ENCODE measurements at places on chromosomes 7 and 10. TPM values are rescaled to one million over a fixed set of nuclear protein-coding genes. Genes with fewer than 3 reads are reported as not detected.

The AQP1 gene
- 28.9 TPM for polyA plus RNA-seq

The TWIST1 gene
- 2.6 TPM for polyA plus RNA-seq

The CD36 gene
- 3.6 TPM for polyA plus RNA-seq

The CPEB3 gene
- polyA plus RNA-seq, result 1.9 TPM

The MKX gene
- polyA plus RNA-seq, result 0.99 TPM

The ENTPD7 gene
- 1.3 TPM for polyA plus RNA-seq

The KMT2E gene
- 10.8 TPM for polyA plus RNA-seq

The SLC37A3 gene
- polyA plus RNA-seq, result 11.7 TPM

The RARRES2 gene
- polyA plus RNA-seq, result 39.3 TPM

The GCK gene
- 0.18 TPM for polyA plus RNA-seq

The ASZ1 gene
- polyA plus RNA-seq, result not detected

The CYP2C19 gene
- 0.35 TPM for polyA plus RNA-seq

The POR gene
- polyA plus RNA-seq, result 94.5 TPM

The COL13A1 gene
- polyA plus RNA-seq, result 0.95 TPM

Data from esophagus (tissue), 2 donors.